T-helper 1 cell treated with Interleukin-12 subunit alpha and Interleukin-12 subunit beta and Interleukin-4 antibody, amounts not matched to agents 30 ng/mL and 1 ng/mL, for 36 hours (primary cell): ENCODE measurements at places on chromosomes 13 and 19. TPM values are rescaled to one million over a fixed set of nuclear protein-coding genes. Genes with fewer than 3 reads are reported as not detected.

The RUBCNL gene
- total RNA-seq = 2.3 and 3.1 TPM in 2 replicates

The CPAMD8 gene
- total RNA-seq = 0.22 and 0.44 TPM in 2 replicates

The ANGPTL8 gene
- not detected in 2 replicates for total RNA-seq

The ZNF71 gene
- total RNA-seq = 6.1 and 6.2 TPM in 2 replicates

The C19orf73 gene
- 0.98 and 1.1 TPM in 2 replicates for total RNA-seq
